ENCODE measurements at places on chromosomes 6 and 20. TPM values are rescaled to one million over a fixed set of nuclear protein-coding genes. Genes with fewer than 3 reads are reported as not detected.
A peak's percentile ranks its signal among the peaks of the same experiment; 100 is the strongest.

GRCh38 chr6:118881440-118882313 is 12.3 kb upstream of the ASF1A start:
- no peaks in the 10 kb centered on the region for H3K36me3 ChIP-seq
- no peaks in the 10 kb centered on the region for H3K27me3 ChIP-seq
- no peaks in the 10 kb centered on the region for H3K4me1 ChIP-seq
- no peak for DNase-seq
- H3K27ac ChIP-seq: no peak overlapping the region
- no peak overlapping the region for H3K4me3 ChIP-seq

DNA sequence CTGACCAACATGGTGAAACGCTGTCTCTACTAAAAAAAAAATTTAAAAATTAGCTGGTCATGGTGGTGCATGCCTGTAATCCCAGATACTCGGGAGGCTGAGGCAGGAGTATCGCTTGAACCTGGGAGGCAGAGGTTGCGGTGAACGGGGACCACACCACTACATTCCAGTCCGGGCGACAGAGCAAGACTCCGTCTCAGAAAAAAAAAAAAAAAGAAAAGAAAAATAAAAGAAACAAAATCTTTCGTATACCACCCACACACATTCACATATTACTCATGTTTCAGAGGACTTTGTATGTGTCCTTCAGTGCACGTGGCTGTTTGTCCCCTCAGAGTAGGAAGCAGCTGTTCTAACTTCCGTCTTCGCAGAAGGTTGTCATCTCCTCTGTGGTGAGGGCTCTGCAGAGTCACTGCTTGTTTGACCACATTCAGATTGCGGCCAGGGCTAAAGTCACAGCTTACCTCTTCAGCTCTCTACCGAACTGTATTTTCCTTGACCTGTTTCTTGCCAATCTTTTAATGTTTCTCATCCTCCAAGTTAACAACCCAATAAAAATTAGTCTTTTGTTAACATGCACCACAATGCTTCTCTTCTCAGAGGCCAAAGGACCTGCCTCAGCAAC is 36.6 kb upstream of the HIVEP1 start:
- no peak for DNase-seq
- no peaks in the 10 kb centered on the region for H3K4me1 ChIP-seq
- H3K27me3 ChIP-seq: no peaks in the 10 kb centered on the region
- no peaks in the 10 kb centered on the region for H3K36me3 ChIP-seq
- H3K4me3 ChIP-seq: no peak overlapping the region

- H3K27me3 ChIP-seq: no peaks in the 10 kb centered on the region
- H3K27ac ChIP-seq: no peak overlapping the region
- peak; percentile 11 for DNase-seq
These were observed 101.1 kb upstream of the EMILIN3 start for GRCh38 chr20:41467690-41468089.

Gene OPRM1
- not detected for total RNA-seq

Gene TCF19
- total RNA-seq: 39.1 TPM

GRCh38 chr6:150761771-150762170 is 103.7 kb upstream of the MTHFD1L start:
- peaks cover 14% of the 10 kb centered on the region for H3K4me1 ChIP-seq
- peak; percentile 22 for DNase-seq

Gene RAB44
- 0.07 TPM for total RNA-seq

Gene AVP
- total RNA-seq: not detected

- no peaks in the 10 kb centered on the region for H3K27me3 ChIP-seq
- H3K36me3 ChIP-seq: no peaks in the 10 kb centered on the region
These were observed 46.1 kb downstream of the CHD6 start for GRCh38 chr20:41572010-41572572.

Gene PCK1
- not detected for total RNA-seq

Gene GHRH
- not detected for total RNA-seq

DNA sequence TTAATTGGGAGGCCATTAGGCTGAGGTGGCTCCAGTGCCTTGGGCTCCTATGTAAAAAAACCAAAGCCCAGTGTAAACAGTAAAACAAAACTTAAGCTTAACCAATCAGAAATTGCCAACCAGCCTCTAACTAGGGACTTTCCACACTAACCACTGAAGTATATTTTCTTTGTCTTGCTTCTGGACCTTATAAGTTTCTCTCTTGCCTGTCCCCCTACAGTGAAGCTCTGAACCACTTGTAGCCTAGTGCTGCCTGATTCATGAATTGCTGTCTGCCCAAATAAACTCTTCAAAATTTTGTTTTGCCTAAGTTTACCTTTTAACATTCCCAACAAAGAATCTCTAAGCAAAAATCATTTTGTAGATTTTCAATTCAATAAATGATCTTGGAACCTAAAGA is 28.2 kb downstream of the POPDC3 start:
- no peaks in the 10 kb centered on the region for H3K4me1 ChIP-seq
- no peak for DNase-seq
- H3K27ac ChIP-seq: no peak overlapping the region
- H3K4me3 ChIP-seq: no peak overlapping the region

Gene SYTL3
- 0.82 TPM for total RNA-seq

- no peaks in the 10 kb centered on the region for H3K4me1 ChIP-seq
- H3K27ac ChIP-seq: no peak overlapping the region
- no peak for DNase-seq
- no peaks in the 10 kb centered on the region for H3K27me3 ChIP-seq
- no peak overlapping the region for H3K4me3 ChIP-seq
These were observed 100.5 kb downstream of the KIF13A start for GRCh38 chr6:17886891-17887290.

Gene STXBP5
- 12.2 TPM for total RNA-seq

- H3K4me3 ChIP-seq: no peak overlapping the region
- H3K27ac ChIP-seq: no peak overlapping the region
- H3K36me3 ChIP-seq: no peaks in the 10 kb centered on the region
- H3K4me1 ChIP-seq: no peaks in the 10 kb centered on the region
- no peak for DNase-seq
These were observed 22.2 kb downstream of the SAMHD1 start for GRCh38 chr20:36929290-36929689.

GRCh38 chr6:130779658-130780033 is 47.6 kb upstream of the SMLR1 start:
- DNase-seq: no peak
- H3K36me3 ChIP-seq: no peaks in the 10 kb centered on the region
- no peaks in the 10 kb centered on the region for H3K4me1 ChIP-seq
- no peak overlapping the region for H3K27ac ChIP-seq
- no peaks in the 10 kb centered on the region for H3K27me3 ChIP-seq

GRCh38 chr6:151112130-151112529 is 127.6 kb upstream of the AKAP12 start:
- H3K27ac ChIP-seq: no peak overlapping the region
- DNase-seq: peak; percentile 33
- no peaks in the 10 kb centered on the region for H3K27me3 ChIP-seq
- H3K4me1 ChIP-seq: no peaks in the 10 kb centered on the region
- no peak overlapping the region for H3K4me3 ChIP-seq
- no peaks in the 10 kb centered on the region for H3K36me3 ChIP-seq

Gene CST2
- total RNA-seq: not detected

GRCh38 chr6:15987569-15987968 is 141.3 kb upstream of the MYLIP start:
- H3K27me3 ChIP-seq: no peaks in the 10 kb centered on the region
- DNase-seq: peak; percentile 78
- H3K27ac ChIP-seq: no peak overlapping the region
- H3K4me3 ChIP-seq: no peak overlapping the region
- H3K4me1 ChIP-seq: peaks cover 10% of the 10 kb centered on the region

Gene CDH4
- 6.1 TPM for total RNA-seq

DNA sequence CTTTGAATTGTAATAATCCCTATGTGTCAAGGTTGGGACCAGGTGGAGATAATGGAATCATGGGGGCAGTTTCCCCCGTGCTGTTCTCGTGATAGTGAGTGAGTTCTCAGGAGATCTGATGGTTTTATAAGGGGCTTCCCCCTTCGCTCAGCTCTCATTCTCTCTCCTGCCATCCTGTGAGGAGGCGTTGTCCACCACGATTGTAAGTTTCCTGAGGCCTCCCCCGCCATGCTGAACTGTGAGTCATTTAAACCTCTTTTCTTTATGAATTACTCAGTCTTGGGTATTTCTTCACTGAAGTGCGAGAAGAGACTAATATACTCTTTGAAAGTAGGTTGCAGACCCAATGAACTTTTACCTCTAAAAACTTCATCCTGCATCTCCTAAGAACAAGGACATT is 39.2 kb upstream of the KCNG1 start:
- no peak overlapping the region for H3K4me3 ChIP-seq
- no peaks in the 10 kb centered on the region for H3K36me3 ChIP-seq
- peaks cover 33% of the 10 kb centered on the region for H3K27me3 ChIP-seq
- no peaks in the 10 kb centered on the region for H3K4me1 ChIP-seq

Gene B4GALT5
- 60.7 TPM for total RNA-seq

Gene VSTM2L
- 23.3 TPM for total RNA-seq

Gene SNPH
- total RNA-seq: 0.43 TPM

DNA sequence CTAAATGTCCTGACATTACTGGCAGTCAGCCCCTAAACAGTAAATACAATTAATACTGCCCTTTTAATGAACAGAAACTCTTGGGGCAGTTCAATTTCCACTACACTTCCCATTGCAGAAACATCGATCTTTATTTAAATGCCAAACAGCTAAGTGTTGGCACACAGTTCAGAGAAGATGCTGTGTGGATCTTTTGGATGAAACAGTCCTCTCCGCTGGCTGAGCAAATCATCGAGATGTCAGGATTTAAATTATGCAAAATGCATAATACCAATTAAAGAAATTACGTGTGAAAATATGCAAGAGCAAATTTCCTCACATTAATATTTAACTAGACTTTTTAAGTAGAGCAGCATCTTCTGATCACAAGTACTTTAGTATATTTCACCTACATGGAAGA is 132.6 kb downstream of the KIF16B start:
- H3K27ac ChIP-seq: no peak overlapping the region
- no peaks in the 10 kb centered on the region for H3K27me3 ChIP-seq
- no peak overlapping the region for H3K4me3 ChIP-seq
- no peak for DNase-seq
- H3K36me3 ChIP-seq: no peaks in the 10 kb centered on the region
- no peaks in the 10 kb centered on the region for H3K4me1 ChIP-seq

Gene MUCL3
- total RNA-seq: not detected

DNA sequence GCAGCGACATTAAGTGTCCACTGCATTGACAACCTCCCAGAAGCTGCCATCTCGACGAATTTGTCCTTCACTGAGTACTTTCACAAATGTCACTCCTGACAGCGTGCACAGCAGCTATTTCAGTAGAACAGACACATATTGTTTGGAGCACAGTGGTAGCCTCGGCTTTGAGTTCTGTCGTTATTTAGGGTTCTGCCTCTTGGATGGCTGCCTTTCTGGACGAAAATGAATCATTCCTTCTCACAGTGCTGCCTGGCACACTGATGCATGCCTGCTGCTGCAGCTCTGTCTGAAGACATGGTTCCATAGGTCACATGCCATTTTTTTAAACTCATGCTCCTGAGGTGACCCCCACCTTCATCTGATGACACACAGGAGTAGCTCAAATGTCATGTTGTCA is 477.0 kb downstream of the C6orf118 start:
- no peak overlapping the region for H3K27ac ChIP-seq
- no peak for DNase-seq
- no peak overlapping the region for H3K4me3 ChIP-seq
- H3K4me1 ChIP-seq: no peaks in the 10 kb centered on the region
- H3K27me3 ChIP-seq: no peaks in the 10 kb centered on the region
- no peaks in the 10 kb centered on the region for H3K36me3 ChIP-seq

Gene PRDM13
- 0.58 TPM for total RNA-seq

Gene GPLD1
- total RNA-seq: 0.63 TPM

DNA sequence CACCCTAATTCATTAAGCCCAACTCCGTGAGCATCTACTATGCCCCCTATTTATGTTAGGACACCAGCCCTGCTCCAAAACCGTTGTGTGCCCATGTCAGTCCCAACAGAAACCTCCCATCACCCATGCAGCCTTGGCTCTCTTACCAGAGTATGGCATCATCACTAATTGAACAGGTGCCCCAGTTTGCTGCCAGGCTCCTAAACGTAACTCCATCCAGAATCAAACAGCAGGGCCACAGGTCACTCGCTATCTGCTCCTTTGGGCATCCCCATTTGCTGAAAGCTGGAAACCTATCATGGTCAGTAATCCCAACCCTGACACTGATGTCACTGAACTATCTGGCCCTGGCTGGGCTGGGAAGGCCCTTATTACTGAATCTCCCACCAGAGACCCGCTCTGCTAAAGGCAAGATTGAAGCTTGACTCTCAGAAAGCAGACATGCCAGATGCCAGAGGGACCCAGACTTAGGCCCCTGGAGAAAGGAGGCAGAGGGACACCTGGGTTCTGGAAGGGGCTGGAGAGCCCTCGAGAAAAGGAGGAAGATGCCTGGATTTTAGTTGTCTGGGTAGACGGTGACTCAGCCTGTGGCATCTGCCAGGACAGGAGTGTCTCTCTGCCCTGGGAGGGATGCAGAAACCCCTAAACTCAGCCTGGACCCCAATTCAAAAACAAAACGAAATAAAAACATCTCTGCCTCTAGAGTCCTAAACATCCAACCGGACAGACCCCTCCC is 14.0 kb downstream of the MUCL3 start:
- H3K27me3 ChIP-seq: no peaks in the 10 kb centered on the region
- peak; percentile 22 for DNase-seq
- H3K36me3 ChIP-seq: no peaks in the 10 kb centered on the region
- H3K27ac ChIP-seq: peak overlapping the region; percentile 43
- peak overlapping the region; percentile 37 for H3K4me3 ChIP-seq

- H3K4me3 ChIP-seq: no peak overlapping the region
- peaks cover 60% of the 10 kb centered on the region for H3K27me3 ChIP-seq
- H3K27ac ChIP-seq: no peak overlapping the region
- no peaks in the 10 kb centered on the region for H3K4me1 ChIP-seq
These were observed 112.7 kb upstream of the PDE10A start for GRCh38 chr6:165775721-165776120.

DNA sequence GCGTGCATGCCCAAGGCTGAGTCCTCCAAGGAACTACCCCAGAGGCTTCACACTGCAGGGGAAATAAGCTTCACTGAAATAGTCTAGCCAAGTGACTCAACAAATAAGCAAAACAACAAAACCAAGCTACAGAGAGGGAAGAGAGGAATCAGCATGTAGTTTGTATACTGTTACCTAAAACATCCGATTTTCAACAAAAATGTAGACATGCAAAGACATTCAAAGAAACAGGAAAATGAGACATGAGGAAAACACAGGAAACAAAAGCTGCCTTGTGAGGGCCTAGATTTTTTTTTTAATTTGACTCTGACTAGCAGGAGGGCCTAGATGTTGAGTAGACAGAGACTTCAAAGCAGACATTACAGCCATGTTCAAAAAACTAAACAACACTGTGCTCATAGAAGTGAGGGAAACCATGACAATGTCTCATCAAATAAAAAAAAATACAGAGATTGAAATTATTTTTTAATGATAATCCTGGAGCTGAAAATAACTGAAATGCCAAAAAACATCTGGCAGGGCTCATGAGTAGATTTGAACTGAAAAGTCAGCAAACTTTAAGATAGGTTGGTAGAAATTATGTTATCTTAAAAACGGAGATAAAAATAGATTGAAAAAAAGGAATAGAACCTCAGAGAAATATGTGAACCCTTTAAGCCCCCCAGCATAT is 16.4 kb upstream of the KIF25 start:
- H3K4me1 ChIP-seq: no peaks in the 10 kb centered on the region
- H3K4me3 ChIP-seq: no peak overlapping the region
- no peak overlapping the region for H3K27ac ChIP-seq
- H3K36me3 ChIP-seq: no peaks in the 10 kb centered on the region
- H3K27me3 ChIP-seq: no peaks in the 10 kb centered on the region
